Activated naive CD4-positive, alpha-beta T cell treated with anti-CD3 and anti-CD28 coated beads, Interleukin-2, amount 50 U/mL, for 72 hours (primary cell): ENCODE measurements at places on chromosomes 16 and 17. TPM values are rescaled to one million over a fixed set of nuclear protein-coding genes. Genes with fewer than 3 reads are reported as not detected.

DNA sequence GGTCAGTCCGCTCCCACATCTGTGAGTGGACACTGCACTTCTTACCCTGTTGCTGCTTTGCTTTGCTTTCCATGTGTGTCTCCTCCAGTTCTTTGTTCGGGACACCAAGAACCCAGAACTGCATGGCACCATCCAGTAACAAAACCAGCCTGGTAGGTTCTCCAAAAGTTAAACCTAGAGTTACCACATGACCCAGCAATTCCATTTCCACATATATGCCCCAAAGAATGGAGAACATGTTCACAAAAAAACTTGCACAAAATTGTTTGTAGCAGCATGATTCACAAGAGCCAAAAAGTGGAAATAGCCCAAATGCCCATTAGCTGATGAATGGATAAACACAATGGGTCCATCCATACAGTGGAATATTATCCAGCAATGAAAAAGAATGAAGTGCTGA is 10.3 kb upstream of the CCL22 start:
- no peak for DNase-seq

- no peak for DNase-seq
Measured at GRCh38 chr17:81121841-81122733, 43.2 kb upstream of the PVALEF start.

- DNase-seq = no peak
Measured at GRCh38 chr17:9192010-9192409, 170.7 kb downstream of the NTN1 start.

DNA sequence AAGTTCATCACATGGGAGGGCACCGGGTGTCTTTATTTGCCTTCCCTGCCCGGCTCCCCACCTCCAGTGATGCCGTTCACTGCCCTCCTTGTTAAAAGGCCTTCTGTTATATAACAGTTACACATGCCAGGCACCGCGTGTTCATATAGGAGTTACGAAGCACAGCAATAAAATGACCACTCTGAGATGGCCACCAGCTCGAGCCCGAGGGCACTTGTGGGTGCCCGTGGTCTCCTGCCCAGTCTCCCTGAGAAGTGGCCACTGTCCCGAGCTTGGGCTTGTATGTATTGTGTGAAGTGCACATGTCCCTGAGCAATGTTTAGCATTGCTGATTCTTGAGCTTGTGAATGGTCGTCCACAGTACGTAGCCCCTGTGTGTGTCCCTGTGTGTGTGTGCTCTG is 355.6 kb downstream of the SEC14L1 start:
- no peak for DNase-seq

The PNMT gene
- total RNA-seq = 0.64 TPM

The ACSM2A gene
- total RNA-seq = not detected
